ENCODE measurements at places on chromosomes 2 and 18.
A peak's percentile ranks its signal among the peaks of the same experiment; 100 is the strongest.

- DNase-seq: no peak
These were observed 69.3 kb downstream of the KCNG2 start for GRCh38 chr18:79866889-79867574.

- DNase-seq: no peak
These were observed 168.2 kb downstream of the GALNT1 start for GRCh38 chr18:35749701-35750100.

GRCh38 chr2:65529419-65529818 is 97.0 kb upstream of the SPRED2 start:
- DNase-seq: no peak

GRCh38 chr2:144131042-144131441 is 388.9 kb downstream of the ZEB2 start:
- no peak for DNase-seq

- DNase-seq: no peak
These were observed 583.4 kb downstream of the NRXN1 start for GRCh38 chr2:50448556-50448955.

- DNase-seq: no peak
These were observed 5.1 kb upstream of the MALT1 start for GRCh38 chr18:58666176-58666575.

GRCh38 chr2:54708584-54709335 is 14.7 kb upstream of the EML6 start:
- DNase-seq: no peak

GRCh38 chr2:229235131-229235914 is 35.8 kb downstream of the PID1 start:
- no peak for DNase-seq

DNA sequence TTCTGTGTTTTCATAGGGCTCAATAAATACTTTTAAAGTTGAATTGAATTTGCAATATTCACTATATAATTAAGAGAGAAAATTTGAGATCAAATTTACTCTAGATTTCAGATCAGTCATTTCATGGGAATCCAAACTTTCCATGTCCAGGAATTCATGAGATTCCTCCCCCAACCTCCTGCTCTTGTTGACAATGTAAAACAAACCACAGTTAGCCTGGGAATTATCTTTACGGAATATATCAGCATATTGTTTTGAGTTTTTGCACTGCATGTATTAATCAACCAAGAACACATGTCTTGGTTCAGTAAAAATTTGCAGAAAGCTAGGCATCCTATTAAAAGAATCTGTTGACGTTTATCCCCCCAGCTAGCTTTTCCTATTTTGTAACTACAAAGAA is 42.3 kb downstream of the CYP1B1 start:
- no peak for DNase-seq

DNA sequence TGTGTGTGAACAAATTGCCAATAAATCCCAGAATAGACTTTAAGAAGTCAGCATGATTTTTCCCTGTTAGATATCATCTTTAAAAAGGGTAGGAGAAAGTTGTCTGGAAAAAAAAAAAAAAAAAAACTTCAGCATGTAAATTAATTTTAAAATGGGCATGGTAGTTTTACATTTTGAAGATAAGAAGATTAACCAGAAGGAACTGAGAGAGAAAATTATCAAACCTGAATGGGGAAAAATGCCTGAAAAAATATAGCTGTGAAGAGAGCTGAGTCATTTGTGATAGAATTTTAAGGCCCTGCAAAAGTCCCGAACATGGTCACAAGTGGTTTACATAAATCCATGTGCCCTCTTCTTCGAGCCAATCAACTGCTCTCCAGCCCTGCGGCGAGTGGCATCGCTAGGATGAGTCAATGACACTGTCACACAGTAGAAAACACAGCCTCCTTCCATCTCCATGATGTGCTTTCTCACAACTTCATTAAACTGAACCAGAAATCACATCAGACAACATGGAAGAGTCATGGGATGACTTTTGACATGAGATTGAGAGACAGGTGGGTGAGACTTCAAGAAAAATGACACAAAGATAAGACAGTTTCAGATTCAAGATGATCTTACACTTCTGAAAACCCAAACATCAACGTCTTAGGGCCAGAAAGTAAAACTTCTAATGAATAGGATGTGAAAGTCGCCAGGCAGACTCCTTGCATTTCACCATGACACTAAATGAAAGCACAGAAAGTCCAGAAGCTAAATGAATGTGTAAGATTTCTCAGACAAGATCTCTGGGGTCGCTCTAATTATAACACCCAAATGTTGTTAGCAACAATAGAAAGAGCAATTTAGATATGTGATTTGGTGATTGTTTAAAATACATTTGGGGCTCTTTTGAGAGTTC is 273.0 kb upstream of the ID2 start:
- peak; percentile 48 for DNase-seq

- no peak for DNase-seq
These were observed 48.3 kb upstream of the CAVIN2 start for GRCh38 chr2:191895195-191895594.

DNA sequence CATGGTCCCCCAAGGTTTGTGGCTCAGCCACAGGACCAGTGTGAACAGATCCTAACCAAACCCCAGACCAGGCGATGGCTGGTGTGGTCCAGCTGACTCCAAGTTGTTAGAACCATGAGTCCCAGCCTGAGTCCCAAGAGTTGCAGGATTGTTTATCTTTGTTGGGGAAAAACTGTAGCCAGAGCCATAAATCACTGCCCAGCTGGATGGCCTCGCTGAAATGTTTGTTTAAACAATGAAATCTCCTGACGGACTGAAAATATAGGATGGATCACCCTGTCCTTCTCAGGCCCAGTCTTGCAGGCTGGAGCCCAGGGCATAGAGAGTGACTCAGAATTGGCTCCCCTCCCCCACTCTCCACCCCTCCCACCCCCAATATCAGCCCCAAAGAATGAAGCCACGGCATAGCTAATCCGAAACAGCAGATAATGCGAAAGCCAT is 36.4 kb downstream of the PKDCC start:
- no peak for DNase-seq

DNA sequence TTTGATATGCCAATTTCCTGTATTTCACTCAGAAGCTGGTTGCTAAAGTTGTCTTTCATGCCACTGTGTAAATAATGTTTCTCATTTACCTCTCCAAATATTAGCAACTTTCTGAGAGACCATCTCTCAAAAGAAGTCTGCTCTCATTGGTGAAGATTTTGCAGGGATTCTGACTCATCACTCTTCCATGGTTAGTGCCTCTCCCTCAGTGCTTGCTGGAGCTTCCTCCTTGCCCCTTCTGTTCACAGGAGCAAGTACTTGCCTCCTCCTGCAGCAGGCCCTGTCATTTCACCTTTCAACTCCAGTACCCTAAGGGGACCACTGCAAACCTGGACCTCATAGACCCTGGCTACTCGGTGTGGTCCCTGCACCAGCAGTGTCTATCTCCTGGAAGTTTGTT is 168.8 kb downstream of the ZNF385B start:
- DNase-seq: no peak

GRCh38 chr18:26425148-26425531 is 123.2 kb downstream of the KCTD1 start:
- no peak for DNase-seq

- DNase-seq: no peak
These were observed 55.1 kb downstream of the ACAA2 start for GRCh38 chr18:49758263-49758610.

DNA sequence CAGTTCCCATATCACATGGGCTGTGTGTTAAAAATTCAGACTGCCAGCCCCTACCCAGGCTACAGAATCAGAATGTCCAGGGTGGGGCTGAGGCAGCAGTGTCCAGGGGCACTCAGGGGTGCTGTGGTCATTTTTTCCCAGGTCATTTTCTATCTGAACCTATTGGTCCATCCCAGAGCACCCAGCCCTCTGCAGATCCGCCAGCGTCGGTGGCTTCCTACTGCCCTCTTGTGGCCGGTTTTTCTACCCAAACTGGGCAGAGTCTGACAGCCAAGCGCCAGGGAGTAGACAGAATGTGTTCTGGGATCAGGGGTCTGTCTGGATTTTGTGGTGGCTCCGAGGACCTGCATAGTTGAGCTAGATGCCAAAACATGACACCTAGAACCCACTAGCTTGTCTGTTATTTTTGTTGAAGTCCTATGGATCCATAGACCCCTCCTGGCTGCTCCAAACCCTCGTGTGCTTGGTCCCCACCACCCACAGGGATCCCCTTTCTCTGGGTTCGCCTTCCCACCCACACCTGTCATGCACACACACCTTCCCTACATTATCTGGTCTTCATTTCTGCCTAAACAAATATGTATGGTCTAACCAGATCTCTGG is 34.1 kb upstream of the RMDN2 start:
- peak; percentile 47 for DNase-seq

DNA sequence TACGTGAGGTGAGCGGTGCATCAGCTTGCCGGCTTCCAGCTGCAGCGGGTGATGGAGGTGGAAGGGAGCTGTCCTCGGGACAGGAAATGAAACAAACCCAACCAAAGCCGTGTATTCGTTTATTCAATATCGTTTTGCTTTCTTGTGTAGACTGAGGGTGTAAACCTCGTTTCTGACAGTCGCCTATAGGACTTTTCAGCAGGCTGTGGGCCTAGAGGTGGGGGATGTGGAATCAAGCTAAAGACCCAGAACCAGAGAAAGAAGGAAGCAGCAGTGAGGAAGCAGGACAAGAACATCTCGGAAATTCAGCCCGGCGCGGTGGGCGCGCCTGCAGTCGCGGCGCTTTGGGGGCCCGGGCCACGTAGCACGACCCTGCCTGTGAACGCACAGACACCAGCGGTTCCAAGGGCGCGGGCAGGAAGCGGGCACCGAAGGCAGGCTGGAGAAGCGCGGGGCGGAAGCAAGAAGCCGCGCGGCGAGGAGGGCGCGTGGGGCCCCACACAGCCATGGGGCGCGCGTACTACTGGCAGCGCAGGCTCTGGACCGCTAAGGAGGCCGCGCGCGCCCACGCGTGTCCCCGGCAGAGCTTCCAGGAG is 755 bp upstream of the ATP9B start:
- no peak for DNase-seq

DNA sequence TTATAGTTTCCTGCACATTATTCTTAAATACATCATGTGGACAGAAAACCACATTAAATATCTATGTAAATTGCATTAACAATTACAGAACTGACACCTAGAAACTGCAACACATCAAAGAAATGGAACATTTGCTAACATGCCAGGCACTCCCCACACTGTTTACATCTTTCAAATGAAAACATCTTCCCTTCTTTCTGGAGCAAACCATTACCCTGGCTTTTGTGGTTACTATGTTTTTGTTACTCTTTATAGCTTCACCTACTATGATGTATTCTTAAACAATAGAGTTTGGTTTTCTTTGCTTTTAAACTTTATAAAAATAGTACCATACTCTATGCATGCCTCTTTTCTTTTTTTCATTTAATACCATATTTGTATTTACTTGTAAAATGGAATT is 1894.5 kb upstream of the CELF4 start:
- no peak for DNase-seq

DNA sequence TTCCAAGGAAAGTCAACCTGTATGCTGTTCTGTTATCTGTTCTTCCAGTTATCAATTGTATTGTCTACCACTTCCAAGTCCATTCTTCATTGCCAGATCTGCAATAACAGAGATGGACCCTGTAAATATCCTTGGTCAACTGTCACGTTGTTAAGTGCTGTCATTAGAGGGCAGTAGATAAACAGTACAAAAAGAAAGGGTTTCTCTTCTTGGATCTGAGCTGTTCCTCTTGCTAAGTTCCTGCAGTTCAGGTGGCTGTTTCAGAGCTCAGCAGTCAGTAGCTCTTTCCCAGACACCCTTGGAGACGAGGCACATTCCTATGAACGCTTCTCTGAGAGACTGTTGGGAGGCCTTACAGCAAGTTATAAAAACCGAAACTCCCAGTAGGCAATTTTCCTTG is 957.1 kb upstream of the CHAC2 start:
- DNase-seq: no peak

DNA sequence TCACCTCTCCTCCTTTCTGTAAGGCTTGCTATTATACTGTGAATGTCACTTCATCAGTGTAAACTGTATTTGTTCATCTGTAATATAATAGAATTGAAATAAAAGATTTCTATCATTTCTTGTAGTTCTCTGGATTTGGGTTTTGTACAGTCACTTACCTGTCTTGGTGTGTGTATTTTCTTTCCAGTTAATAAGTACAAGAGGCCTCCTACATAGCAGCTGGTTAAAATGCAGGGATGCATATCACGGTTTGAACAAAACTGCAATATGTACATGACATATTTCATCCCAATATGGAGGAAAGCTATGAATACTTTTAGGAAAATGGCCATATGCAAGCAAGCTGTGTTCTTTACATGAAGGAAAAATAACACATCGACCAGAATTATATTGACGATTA is 5.4 kb upstream of the STAT1 start:
- DNase-seq: no peak

DNA sequence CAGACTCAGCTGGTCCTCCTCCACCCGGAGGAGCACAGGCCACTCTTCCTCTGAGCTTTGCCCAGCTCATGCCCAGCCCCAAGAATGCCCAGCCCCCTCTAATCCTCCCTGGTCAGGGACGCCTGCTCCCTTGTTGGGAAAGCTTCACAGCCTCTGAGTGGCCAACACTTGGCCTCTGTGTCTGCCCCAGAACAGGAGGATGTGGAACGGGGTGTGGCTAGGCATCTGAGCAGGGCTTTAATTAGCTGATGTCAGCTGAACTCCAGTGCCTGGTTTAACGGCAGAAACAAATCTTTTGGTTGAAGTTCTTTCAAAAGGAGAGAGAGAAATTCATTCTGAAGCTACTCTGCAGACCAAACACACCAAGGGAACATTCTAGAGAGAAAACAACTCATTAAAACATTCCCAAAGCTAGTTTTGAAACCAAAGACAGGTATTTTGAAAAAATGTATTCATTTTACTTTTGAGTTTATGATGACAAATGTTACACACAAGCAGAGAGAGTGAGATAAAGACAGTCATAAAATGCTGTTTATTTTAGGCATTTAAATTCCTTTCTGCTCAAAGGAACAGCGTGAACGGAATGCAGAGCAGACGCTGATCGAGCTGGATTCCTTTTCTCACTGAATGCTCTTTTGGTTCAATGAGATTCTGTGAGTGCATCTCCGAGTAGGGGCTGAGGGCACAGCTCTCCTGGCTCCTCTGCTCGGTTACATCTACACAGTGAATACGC is 63.8 kb downstream of the RTP5 start:
- no peak for DNase-seq

DNA sequence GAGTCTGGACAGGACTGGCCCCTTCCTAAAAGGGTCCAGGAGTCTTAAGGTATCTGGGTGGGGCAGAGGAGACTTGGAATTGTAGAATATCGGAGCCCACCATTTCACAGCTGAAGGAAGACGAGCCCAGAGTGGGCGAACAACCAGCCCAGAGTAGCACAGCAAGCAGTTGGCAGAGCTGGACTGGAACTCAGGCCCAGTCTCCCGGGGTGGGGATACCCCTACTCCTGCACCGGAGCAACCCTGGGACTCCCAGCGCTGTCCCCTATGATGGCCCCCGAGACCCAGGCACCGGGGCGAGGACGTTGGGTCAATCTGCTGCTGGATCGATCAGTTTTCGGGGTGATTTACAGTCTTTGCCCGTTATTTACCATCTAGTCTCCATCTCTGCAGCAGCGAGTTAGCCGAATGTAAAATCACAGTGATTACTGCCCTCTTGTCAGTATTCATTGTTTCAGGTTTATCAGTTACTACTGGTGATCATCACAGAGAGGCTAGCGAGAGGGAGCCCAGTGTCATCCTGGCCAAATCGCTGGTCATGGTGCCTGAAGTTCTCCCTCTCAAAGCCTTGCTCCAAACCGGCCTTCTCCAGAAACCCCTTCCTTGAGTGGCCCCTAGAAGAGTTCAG is 75.3 kb downstream of the SMAD7 start:
- DNase-seq: no peak

GRCh38 chr2:203450561-203450960 is 84.5 kb downstream of the RAPH1 start:
- no peak for DNase-seq

- no peak for DNase-seq
These were observed 463 bp downstream of the HS1BP3 start for GRCh38 chr2:20650393-20650876.

GRCh38 chr2:203761121-203761520 is 54.7 kb downstream of the CD28 start:
- DNase-seq: no peak
